ENCODE measurements at places on chromosomes 3 and 15.

DNA sequence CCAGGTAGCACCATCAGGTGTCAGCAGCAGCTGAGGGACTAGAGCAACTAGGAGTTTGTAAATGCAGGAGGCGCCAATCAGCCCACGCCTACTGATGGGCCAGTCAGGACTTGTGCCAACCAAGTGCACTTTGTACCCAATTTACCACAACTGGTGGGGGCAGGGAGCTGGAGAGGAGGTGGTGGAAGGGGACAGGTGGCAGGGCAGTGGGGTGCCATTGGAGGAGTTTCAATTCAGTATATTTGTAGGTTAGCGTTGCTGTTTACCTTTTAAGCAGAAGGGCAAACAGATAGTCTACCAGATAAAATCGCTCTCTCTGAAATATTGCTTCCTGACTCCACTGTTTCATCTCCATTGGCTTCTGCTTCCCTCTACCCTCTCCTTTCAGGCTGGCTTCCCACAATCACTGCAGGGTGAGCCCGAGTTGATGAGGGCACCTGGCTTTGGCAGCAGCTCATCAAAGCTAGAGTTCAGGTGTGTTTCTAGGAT is 75.7 kb downstream of the TRIM69 start:
- peak; percentile 45 for DNase-seq

DNA sequence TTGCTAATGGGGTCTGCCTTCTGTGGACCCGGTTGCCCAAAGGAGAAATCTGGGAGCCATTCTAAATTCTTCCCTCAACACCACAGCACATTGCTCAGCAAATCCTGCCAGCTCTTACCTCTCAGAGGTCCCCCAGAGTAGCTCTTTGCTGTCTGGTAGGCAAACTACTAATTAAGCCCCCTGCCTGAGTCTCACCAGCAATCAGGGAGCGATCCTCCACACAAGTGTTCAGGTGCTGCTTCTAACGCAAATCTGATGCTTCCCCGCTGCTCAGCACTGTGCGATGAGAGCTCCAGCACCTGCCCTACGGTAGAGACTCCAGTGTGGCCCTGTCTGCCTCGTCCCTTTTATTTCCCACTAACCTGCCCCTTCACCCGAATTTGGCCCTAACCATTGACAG is 60.5 kb downstream of the HCN4 start:
- DNase-seq = no peak

GRCh38 chr15:58436552-58436951 is 4.8 kb downstream of the LIPC start:
- no peak for DNase-seq

DNA sequence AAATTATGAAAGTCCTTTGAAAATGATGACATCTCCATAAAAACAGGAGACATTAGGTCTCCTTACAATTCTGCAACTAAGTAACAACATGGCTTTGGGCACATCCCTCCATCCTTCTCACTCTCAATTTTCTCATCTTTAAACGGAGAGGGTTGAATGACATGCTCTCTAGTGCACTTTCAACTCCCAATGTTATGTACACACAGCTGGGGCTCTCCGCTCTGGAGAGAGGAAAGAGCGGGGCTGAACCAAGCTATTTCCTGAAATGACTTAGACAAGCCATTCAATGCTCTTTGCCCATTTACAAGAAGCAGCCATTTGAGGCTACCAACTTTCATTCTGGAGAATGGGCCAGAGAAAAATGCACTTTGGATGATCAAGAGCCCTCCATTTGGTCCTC is 144.2 kb upstream of the BNIP2 start:
- DNase-seq = no peak

Data from SHP77 treated with DMSO at 0.1 percent for 48 hours (cell line).